ENCODE measurements at places on chromosomes 2 and 18.

DNA sequence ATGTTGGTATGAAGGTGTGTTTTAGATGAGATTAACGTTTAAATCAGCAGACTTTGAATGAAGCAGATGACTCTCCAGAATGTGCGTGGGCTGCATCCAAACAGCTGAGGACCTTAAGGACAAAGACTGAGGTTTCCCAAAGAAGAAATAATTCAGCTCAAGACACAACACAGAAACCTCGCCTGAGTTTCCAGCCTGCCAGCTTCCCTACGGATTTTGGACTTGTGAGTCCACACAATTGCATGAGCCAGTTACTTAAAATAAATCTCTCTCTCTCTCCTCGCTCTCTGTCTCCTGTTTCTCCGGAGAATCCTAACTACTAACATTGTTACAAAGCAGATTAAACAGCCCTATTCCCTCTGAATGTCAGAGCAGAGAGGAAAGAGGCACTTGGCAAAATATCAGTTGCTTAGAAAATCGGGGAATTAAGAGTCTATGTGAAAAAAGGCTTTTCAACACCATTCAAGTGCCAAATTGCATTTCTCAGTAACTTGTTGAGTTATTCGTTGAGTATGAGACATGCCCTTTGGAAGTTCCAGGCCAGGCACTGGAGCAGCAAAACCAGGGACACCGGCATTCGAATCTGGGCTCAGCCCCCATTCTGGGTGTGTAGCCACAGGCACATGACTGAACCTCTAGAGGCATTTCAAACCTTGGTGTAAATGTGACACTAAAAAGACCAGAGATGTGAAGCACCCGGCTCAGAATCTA lies 174.6 kb upstream of the PID1 start:
- no peak for DNase-seq

DNA sequence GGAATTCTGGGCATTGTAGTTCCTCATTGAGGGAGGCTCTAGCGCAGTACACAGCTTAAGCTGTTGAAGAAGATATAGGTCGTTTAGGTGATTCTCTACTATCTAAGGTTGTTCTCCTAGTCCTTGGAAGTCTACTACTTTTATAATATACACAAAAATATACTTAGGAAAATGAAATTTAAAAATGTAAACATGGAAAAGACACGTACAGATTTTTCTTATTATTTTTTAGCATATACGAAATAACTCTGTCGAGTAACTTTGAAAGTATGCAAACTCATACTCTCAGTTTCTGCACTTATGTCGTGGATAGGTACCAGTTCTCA lies 272 bp upstream of the FASTKD1 start:
- DNase-seq = no peak

DNA sequence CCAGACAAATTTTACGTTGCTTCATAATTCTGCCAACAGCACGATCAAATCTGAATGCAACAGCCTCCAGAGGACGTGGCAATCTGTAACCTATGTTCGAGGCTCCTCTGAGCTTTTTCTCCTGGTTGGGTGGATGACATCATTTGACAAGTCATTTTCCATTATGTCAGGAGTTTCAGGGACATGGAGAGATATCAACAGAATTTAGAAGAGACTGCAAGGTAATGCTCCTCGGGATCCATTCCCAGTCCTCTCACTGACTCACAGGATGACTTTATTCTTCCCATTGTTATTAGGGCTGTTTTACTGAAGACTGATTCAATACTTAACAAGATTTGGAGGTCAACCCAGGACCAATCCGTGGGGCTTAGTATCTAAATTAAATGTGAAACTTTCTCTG lies 72.5 kb upstream of the RNF152 start:
- DNase-seq = no peak

GRCh38 chr2:144523596-144524117 lies 3.7 kb upstream of the ZEB2 start:
- DNase-seq = no peak

DNA sequence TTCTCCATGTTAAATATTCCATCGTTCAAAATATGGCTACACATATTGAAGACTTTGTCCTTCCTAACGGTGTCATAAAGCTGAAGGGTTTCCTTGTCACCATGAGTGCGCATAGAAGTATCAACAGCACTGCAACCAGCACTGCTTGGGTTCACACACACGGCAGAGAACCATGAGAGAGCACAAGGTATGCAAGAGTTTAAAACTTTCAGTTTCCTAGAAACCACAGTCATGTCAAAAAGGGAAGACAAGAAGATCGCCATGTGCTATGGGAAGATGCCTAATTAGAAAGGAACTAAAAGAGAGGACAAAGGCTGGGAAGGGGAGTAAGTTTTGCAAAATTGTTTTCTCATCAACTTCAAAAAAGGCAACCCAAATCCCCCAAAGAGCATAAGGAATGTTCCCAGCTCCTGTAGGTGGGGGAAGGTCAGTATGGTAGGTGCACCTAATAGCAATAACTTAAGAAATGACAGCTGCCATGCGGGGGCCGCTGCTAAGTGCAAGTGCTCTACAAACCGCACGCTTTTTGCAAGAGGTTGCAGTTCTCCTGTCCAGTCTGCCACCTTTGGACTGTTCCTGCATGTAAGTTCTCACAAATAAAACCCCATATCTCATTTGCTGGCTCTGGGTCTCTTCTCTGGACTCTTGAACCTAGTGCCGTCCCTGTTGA lies 136.8 kb downstream of the TMEM163 start:
- no peak for DNase-seq

DNA sequence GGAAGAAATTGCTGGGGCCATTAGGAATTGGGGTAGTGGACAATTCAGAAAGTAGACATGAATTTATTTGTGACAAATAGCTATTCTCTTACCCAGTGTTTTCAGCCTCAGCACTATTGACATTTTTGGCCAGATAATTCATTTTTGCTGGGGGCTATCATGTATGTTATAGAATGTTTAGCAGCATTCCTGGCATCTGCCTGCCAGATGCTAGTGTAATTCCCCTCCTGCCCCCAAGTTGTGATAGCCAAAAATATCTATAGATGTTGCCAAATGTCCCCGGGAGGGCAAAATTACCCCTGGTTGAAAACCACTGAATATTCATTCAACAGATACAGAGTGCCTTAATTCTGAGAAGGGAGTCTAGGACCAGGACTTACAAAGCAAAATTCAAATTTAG lies 183.6 kb downstream of the BABAM2 start:
- no peak for DNase-seq

DNA sequence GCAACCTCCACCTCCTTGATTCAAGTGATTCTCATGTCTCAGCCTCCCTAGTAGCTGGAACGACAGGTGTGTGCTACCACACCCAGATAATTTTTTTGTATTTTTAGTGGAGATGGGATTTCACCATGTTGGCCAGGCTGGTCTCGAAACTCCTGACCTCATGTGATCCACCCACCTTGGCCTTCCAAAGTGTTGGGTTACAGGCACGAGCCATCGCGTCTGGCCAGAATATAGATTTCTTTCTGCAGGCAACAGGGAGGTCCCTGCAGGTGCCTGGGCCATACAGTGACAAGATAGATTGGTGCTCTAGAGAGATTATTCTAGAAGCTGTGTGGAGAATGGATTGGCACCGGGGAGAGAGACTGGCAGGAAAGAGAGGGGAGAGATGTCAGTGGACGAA lies 13.3 kb downstream of the PLCD4 start:
- DNase-seq = no peak

DNA sequence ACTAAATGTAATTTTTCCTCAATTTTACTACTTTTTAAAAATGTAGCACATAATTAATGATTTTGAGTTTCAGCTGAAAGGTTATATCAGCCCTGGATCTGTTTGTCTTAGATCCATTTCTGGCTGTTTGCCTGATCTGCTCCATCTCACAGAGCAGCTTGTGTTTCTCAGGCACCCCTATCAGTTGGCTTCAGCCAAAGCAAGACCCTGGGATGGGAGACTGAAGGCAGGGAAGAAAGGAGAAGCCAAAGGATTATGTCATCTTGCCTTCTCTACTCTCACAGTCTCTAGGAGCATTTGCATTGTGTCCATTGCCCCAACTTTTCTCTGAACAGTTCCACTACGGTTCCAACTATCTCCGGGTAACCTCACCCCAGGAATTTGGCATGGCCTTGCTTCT lies 110.5 kb downstream of the CCDC148 start:
- DNase-seq = no peak

DNA sequence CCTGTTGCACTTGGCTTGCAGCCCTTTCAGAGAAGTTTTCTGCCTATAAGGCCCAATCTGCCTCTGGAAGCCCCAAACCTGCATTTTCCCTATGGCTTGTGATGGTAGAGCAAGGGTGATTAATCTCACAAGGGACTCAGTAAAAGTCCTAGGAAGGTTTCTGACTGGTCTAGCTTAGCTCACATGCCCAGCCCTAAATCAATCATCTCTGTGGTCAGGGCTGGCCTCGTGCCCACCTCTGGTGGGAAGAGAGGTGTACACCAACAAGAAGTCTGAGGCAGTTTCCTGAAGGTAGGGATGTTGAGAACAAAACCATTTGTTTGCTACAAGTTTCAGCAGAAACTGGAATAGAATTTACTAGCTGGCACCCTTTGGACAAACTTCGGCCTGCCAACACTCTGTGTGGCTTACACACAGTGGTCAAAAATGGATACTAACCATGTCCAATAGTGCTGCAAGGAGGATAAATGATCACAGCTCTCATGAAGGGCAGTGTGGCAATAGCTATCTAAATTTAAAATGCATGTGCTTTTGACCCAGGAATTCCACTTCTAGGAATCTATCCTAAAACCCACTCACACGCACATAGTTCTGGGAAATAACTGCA lies 96.4 kb downstream of the EN1 start:
- DNase-seq = peak; percentile 11

DNA sequence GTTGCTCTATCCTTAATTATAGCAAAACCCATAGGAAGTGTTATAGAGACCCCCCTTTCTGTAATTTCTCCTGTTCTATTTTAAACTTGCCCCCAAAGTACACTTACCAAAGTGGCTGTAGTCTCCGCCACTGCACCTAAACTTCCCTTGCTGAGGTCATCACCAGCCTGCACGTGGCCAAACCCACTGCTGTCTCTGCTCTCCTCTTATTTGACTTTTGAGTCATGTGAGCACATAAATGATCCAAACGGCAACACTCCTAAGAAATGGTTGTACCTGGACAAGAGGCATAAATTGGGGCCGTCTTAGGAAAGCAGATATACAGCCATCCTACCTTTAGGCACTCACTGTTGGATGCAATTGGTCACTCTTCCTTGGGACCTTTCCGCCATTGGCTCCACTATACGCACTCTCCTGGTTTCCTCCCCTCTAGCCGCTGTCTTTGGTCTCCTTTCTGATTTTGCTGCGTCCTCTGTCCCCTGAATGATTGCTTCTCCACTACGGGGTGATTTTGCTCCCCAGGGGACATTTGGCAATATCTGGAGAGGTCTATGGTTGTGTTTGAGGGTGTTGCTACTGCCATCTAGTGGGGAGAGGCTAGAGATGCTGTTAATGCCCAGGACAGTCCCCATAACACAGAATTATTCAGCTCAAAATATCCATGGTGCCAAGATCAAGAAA lies 19.2 kb upstream of the IL36G start:
- peak; percentile 59 for DNase-seq

Measured in lung microvascular endothelial cell (primary cell).